Stimulated activated CD4-positive, alpha-beta T cell treated with anti-CD3 and anti-CD28 coated beads, Interleukin-1b, Interleukin-23, amount 100 ng/mL, for 1 hour (primary cell): ENCODE measurements at places on chromosomes 4 and X.

DNA sequence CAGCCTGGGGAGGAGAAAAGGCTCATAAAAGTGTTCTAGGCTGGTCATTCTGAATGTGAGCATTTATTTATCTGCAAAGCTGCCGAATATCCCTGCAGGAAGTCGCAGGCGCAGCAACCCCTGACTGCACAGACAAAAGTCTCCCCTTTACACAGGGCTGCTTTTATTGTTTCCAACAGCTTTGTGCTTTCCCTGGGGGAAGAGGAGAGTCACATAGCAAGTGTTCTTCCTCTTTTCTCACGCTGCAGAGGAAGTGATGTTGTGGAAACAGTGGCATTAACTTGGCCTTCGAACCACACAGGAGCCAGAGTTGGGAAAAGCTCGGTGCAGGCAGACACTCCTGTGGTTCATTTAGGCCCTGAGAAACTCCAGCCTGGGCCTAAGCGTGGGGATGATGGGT is 81.5 kb upstream of the BCOR start:
- DNase-seq, result no peak

- no peak for DNase-seq
These were observed 32.8 kb downstream of the CLDN2 start for GRCh38 chrX:106952988-106953387.

GRCh38 chr4:10783351-10783750 is 98.8 kb upstream of the CLNK start:
- no peak for DNase-seq

DNA sequence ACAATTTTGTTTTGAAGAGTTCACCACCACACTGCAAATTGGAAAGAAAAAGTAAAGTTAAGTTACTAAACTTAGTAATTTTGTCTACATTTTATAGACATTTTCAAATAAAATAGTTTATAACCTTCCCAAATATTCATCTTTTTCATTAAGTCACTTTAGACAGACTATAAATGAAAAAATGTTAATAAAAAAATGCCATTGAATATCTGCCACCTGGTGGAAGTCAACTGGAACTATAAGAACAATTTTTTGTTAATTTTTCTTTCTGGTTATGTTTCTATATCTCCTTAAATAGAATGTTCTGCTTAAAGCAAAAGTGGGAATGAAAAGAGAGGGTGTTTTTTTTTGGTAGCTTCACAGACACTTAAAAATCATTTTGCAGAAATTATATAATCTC is 534.4 kb upstream of the PCDH10 start:
- no peak for DNase-seq

DNA sequence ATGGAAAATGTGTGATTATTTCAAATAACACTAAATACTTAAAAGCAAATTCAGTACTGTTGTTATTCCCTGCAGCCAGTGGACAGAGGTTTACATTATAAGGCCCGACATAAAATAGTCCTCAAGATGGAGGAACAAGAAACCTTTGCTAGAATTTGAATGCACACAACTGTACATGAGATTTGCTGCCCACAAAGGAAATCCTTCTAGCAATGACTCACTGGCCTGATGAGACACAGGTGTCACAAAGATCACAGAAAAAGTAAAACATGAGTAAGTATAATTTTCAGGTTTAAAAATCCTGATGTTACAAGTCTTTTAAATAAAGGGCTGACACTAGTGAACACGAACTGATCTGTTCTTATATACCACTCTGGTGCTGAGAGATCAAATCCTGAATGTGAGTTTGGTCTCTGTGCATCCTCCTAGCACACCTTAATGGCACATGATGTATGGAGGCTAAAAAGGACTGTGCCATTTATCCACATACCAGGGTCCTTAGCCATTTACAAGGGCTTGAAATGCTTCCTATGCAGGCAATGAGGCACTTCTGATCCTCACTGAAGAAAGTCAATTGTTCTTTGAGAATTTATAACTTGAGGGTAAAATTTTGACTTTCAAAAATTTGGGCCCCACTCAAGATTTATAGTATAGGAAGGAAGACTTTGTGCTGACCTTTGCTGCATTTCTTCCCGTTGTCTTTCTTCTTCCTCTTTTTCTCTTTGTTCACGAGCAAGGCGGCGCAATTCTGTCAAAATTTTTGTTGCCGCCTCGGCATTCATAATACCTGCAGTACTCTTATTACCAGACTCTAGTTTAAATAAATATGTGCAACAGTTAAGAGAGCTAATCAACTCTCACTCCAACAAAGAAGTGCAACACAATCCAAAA is 23.0 kb downstream of the MAP7D3 start:
- DNase-seq, result no peak

- no peak for DNase-seq
These were observed 142.9 kb downstream of the ADGRA3 start for GRCh38 chr4:22372986-22373385.

- no peak for DNase-seq
These were observed 27.4 kb downstream of the LEF1 start for GRCh38 chr4:108141213-108141950.

DNA sequence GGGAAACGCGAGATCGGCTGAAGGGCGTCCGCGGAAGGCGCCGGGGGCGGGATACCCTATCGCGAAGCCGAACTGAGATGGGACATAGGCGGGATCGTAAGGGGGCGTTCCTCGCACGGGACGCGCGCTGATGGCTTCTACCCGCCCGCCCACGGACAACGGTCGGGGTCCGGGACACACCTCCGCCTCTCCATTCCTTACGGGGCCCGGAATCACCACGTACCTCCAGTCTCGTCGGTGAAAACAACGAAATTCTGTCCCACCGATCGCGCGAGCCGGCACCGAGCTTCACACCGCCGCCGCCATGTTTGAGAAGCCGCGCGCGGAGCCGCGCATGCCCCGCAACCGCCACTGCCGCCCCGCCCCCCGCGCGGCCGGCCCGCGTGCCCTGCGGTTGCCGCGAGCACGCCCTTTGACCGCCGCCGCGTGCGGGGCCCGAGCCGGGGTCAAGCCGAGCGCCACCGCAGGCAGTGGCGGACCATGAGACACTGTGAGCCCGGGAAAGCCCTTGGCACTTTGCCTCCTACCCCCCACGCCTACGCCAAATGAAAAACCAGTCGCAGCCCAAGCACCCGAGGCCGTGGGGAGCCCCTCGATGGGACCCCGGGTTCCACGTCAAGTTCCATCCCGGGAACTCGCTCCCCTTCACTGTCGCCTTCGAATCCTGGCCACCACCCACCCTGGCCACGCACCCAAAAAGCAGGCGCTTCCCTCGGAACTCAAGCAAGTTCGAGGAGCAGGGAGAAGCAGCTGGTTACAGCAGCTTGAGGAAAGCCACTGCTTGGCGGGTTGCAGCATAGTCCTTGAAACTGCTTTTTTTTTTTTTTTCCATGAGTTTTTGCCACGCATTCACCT is at the start of gene SCML2:
Gene SCML2, minus strand, starts transcription at position 320 of the 855 bp plus-strand sequence. CDS start 20,617 bp downstream, outside the sequence.
- DNase-seq, result no peak

GRCh38 chr4:112975567-112976355 is 73.7 kb upstream of the ANK2 start:
- no peak for DNase-seq

DNA sequence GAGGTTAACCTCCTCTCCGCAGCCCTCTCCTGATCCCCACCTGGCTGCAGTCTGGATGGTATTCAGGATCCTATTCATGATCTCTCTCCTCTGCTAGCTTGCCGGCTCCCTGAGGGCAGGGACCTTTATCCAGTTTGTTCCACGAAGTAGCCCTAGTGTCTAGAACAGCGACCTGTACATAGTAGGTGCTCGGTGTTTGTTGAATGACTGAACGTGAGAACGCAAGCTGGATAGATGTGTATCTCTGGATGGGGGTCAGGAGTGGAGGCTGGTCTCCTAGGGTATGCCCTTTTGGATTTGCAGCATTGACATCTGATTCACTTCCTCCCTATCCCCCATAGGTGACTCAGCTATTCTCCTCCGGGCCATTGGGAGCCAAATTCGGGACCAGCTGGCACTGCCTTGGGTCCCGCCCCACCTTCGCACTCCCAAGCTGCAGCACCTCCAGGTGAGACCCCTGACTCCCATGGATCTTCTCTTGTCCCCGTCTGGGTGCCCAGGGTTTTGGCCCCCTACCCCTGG is 7.3 kb downstream of the CCDC22 start:
- DNase-seq, result no peak

GRCh38 chr4:112508356-112508755 is 7.6 kb downstream of the NEUROG2 start:
- DNase-seq, result no peak

- no peak for DNase-seq
These were observed 101.3 kb downstream of the LARP1B start for GRCh38 chr4:128162434-128162833.

- no peak for DNase-seq
These were observed 250.5 kb downstream of the TECRL start for GRCh38 chr4:64158648-64159326.

DNA sequence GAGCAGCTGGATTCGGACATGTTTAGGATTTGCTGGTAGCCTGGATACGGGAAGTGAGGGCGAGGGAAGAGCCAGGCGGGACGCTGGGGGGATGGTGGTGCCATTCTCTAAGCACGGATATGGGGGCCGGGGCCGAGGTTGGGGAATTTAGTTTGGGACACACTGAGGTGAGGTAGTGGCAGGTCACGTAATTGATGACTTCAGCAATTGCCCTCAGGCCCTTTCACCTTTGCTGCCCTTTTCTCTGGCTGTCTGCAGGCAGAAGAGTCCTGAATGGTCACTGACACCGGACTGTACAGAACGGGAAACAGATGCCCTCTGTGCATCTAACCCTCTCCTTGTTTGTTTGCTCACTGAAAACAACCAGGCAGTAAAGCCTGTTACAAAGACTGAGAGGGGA is 16.9 kb upstream of the HMGB3 start:
- no peak for DNase-seq

DNA sequence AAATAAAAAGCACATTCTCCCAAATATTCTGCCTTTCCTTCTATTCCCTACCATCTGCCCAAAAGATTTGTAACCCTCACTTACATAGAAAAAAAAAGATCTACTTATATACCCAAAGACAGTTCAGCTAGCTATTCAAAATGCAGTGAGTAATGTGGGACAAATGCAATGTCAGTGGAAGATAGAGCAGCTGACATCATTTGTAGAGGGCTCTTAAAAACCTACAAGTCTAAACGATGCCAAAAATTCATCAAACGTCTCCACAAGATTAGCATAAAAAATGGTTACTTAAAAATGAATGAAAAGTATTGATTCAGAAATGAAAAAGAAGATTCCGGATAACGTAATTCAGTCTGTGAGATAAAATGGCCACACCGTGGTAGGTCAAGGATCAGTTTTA is 96.5 kb downstream of the ASB9 start:
- DNase-seq, result no peak

DNA sequence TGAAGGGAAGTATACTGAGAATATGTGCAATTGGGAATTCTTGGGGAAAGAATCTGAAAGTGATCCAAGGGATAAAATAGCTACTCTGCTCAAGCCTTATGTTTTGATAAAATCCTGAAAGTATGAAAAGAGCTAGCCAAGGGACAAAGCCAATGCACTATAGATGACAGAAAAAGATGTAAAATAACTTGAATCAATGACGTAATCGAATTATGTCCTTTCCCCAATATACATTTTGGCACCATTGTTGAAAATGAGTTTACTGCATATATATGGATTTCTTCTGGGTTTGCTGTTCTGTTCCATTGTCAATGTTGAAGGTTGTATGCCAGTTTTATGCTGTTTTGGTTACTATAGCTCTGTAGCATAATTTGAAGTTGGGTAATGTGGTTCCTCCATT is 407.3 kb downstream of the DCAF12L2 start:
- DNase-seq, result no peak

DNA sequence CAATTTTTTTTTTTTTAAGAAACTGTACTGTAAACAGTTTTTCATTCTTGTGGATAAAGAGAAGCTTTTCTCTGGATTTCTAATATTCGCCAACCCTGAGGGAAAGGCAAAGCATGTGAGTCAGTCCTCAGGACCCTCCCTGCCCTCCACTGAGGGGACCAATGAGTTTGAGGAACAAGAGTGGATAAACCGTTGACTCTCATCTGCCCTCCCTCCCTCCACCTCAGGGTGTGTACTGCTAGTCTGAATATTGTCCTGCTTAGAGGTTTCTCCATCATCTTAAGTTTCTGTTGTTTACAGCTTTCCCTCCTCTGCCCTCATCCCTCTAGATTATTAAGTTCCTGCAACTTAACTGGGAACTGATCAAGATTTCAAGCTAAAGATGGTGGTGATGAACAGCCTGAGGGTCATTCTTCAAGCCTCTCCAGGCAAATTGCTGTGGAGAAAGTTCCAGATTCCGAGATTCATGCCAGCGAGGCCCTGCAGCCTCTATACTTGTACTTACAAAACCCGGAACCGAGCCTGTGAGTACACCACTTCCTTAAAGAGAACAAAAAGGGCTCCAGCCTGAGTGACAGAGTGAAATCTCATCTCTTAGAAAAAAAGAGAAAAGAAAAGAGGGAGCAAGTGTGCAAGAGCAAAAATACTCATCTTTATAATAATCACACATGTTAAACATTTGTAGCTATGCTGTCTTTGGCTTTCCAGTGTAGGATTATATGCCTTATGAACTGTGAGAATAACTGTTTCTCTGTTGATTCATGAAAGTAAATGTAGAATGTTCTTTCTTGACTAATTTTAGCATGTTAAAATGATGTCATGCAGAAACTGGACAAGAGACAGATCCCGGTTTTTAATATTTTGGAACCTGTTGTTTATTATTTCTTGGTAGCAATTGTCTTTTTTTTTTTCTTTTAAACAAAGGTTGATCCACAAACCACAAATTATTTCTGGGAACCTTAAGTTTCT is 11.9 kb downstream of the CA5B start:
- DNase-seq, result no peak

DNA sequence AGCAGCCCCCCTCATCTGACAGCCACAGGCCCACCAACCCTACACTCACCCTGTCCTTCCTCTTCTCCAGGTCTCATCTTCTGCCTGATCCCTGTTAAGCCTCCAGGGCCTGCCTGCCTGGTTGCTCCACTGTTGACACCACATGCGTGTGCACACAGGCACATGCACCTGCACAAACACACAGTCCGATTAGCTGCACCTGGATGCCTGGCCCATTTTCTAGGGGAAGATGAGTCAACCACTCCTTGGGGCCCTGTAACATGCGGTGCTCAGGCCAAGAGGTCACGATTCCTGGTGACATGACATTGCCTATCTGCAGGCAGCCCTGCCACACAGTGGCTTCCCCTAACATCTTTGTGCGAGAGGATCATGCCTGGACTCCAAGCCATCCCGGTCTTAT is 498.4 kb downstream of the BCOR start:
- no peak for DNase-seq

DNA sequence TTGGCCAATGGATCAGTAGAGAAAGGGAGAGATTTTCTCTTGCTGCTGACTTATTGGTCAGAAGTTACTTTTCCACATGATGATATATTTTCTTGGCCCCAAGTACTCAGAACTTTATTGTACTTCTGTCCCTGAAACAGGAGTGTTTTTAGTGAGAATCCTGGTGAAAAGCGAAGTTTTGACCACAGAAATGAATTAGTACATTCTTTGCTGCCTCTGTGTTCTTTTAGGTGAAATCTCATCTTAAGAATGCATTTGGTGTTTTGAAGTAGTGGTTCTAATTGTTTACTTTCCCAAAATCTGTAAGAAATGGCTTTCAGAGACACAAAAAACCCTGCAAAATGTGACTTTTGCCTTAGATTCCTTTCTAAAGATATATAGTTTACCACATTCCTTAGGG is 240.4 kb downstream of the FRMPD4 start:
- no peak for DNase-seq
